Occipital lobe (tissue), 3 donors: ENCODE measurements at places on chromosomes 2 and 18. TPM values are rescaled to one million over a fixed set of nuclear protein-coding genes. Genes with fewer than 3 reads are reported as not detected.

The B4GALT6 gene
- total RNA-seq: 8.1 TPM

The SLC4A5 gene
- total RNA-seq: 2.2 TPM

The CRYGD gene
- total RNA-seq: 1.7 TPM

DNA sequence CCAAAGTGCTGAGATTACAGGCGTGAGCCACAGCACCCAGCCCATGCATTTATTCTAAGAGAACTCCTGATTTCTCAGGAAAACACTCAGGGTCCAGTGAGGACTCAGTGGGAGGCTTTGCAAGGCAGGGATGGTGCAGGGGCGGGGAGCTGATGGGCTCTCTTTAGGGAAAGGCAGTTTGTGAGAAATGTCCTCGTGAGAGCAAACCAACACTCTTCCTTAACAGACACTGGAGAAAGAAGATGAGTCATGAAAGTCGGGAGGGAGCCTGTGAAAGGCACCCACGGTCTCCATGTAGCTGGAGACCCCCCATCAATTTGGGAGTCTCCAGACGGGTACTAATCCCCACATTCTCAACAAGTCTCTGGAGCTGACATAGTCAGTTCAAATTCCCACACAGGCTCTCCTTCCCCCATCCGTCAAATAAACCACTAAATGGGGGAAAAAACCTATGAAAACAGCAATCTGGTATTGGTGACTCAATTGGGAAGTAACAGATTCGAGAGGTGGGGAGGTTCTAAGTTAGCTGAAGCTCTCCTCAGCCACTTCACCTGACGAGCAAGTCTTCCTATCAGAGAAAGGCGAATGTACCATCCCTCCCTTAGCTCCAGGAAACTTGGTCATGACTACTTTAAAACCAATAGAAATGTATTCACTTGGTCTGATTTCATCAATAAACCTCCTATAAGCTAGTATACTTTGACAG, 11.0 kb upstream of the CREG2 start:
- no peak for DNase-seq

- peak; percentile 51 for DNase-seq
Measured at GRCh38 chr2:118309946-118310680, 221.8 kb downstream of the INSIG2 start.

GRCh38 chr2:43239981-43240765, 13.8 kb upstream of the ZFP36L2 start:
- no peak for DNase-seq

- no peak for DNase-seq
Measured at GRCh38 chr2:233353769-233354499, at the start of gene DGKD. Gene DGKD (plus strand): TSS chr2:233354494. CDS start chr2:233354519, 25 bp downstream.

GRCh38 chr18:64403784-64404503, 255.1 kb upstream of the LINC00305 start:
- DNase-seq: no peak

- DNase-seq: no peak
Measured at GRCh38 chr2:239035361-239035814, 187.5 kb downstream of the TWIST2 start.

DNA sequence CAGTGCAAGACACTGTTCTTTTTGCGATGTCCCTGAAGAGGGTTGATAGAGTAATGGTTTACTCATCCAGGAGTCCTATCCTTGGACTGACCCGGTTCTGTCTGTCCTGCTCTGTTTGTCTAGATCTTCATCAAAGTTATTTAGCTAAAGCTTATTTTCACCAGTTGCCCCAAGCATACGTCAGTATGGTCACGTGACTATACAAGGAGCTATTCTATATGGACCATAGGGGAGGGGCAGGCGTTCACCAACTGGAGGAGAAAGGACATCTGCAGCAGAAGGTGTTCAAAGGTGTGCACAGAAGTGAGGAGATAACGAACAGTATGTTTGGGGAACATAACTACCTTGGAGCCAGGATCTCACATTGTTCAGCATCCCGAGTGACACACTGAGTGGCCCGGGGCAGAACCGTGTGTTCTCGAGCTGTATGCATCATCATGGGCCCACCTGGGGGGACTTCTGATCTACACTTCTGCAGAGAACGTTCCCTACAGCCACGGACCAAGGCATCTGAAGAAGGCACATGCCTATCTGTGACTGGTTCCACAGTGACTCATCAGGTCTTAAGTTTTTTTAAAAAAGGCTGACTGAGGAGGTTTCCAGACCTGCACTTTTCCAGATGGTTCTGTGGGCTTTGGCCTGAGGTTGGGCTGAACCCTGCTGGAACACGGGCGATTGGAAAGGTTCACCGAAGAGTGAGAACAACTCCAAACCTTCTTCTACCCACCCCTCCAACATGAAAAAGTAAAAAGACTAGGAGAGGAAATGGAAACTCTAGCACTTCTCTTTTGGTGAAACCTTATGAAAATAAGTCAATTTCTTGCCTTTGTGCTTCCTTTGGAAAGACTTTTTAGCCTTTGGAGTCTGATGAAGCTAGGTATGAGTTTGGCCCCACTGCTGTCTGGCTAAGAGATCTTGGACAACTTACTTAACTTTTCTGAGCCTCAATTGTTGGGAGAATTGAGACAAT, 68.6 kb upstream of the YWHAQ start:
- no peak for DNase-seq

GRCh38 chr2:112995346-112995920, 9.8 kb upstream of the IL36A start:
- DNase-seq: no peak

DNA sequence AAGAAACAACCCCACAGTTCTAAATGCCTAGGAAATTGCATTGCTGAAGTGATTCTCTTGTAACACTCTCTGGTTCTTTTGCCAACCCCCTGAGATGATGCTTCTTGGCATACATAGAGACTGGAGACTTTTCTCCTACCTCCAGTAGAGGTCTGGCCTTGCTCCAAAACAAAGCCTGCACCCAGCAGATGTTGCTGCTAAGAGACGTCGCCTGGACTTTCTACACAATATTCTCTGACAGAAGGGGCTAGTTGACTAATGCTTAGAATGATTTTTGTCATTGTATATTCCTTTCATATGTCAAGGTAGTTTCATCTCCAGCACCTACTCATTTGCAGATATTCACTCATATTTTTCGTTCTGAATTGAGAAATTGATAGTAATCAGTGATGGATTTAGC, 24.6 kb downstream of the SOWAHC start:
- no peak for DNase-seq

DNA sequence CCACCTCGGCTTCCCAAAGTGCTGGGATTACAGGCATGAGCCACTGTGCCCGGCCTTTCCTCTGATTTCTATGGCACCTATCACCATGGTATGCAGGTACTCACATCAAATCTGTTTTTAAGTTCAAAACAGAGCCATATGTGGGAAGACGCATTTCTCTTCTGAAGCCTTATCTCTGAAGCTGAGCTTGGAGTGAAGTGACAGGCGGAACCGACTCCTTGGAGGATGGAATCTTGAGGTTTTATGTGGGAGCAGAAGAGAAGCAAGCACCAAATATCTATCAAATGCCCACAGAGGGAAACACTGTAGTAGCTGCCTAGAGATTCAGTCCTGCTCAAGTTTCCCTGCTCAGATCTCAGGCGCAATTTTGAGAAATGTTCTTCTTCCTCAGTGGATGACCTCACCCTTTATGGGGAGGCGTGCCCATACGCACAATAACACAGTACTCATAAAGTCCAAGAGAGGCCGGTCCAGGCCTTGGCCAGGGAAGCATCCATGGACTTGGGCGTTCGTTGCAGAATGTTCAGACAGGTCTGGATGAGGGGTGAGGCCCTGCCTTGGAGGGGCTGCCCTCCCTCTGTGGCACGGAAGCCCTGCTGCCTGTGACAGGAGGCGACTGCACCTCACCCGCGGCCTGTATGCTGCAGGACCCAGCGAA, 67.9 kb downstream of the HNRNPLL start:
- no peak for DNase-seq

- no peak for DNase-seq
Measured at GRCh38 chr2:142672698-142673097, 204.8 kb upstream of the KYNU start.

DNA sequence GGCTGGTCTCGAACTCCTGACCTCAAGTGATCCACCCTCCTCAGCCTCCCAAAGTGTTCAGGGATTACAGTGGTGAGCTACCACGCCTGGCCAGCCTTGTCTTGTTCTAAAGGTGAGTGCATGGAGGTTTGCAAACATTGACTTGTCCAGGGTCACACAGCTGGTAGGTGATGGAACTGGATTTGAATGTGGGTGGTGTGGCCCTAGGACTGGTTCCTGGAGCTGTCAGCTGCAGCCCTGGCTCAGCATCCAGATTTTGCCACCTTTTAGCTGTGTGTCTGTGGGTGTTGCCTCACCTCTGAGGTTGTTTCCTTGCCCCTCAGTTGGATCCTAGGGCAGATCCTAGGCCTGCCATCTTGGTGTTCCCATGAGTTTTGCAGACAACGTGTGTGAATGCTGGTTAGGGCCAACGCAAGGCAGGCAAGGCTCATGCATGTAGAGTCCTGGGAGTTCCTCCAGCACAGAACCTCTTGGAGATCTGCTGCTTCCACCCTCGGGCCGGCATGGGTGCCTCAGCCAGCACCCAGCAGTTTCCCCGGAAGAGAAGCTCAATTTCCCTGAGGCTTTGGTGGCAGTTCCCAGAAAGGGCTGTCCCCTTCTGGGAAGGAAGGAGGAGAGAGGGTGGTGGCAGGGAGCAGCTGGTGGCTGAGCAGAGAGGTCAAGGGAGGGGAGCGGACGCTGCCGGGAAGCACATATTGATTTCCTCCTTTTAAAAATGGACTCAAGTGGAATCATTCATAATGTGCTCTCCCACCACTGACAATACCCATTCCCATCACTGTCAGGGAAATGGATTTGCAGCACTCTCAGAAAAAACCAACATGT, 127.6 kb upstream of the HS6ST1 start:
- DNase-seq: no peak

DNA sequence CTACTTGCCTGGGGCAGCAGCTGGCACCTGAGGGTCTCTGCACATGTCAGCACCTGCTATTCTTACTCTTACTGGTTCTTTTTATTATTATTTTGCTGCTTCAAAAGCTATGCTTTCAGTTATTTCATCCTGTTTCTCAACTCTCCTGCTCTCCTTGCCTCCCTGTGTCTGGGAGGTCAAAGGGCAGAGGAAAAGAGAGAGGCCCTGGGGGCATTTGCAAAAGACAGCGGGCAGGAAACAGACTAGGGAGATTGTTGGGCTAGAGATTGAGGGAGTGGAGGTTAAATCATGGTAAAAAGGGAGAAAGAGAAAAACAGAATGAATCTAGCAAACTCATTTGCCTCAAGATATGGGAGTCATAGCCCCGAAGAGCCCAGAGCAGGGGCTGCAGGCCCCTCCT, 21.1 kb upstream of the RPL31 start:
- DNase-seq: no peak

- DNase-seq: no peak
Measured at GRCh38 chr18:52431683-52432082, 91.7 kb downstream of the DCC start.

- no peak for DNase-seq
Measured at GRCh38 chr18:46509530-46509929, 147.5 kb downstream of the LOXHD1 start.
